ENCODE measurements at places on chromosomes 4 and X.

DNA sequence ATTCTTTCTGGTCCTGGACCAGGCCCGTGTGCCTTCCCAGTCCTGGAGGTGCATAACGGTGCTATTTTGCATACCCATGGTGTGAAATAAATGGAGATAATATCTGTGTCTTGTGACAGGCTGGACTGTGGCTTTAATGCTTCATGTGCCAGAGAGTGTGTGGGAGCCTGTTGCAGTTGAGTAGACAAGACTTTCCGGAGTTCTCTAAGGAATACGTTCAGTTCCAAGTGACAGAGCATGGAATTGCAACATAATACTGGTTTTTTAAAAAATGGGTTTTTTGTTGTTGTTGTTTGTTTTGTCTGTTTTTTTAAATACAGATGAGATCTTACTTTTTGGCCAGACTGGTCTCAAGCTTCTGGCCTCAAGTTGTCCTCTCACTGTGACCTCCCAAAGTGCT, 74.0 kb downstream of the HPRT1 start:
- DNase-seq = no peak

DNA sequence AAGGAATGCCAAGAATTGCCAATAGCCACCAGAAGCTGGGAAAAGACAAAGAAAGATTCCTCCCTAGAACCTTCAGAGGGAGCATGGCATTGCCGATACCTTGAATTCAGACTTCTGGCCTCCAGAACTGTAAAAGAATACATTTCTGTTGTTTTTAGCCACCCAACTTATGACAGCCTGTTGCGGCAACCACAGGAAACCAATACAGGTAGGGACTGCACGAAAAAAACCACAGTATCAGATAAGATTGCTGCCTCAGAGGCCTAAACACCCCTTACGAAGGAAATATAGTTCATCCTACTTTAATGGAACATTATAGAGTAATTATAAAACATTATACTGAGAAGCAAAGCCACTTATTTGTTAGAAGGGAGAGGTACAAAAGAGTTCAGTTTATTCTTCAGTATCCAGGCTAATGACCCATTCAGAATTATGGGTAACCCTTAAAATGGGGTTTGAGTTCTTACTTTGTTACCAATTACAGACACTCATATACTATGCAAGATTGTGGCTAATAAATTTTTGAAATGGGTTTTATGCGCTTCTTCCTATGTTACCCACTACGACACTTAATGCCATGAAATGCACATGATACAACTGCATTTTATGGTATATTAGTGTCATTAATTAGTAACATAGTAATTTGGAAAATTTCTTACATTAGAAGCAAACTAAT, 37.4 kb upstream of the SMIM10L2A start:
- no peak for DNase-seq

DNA sequence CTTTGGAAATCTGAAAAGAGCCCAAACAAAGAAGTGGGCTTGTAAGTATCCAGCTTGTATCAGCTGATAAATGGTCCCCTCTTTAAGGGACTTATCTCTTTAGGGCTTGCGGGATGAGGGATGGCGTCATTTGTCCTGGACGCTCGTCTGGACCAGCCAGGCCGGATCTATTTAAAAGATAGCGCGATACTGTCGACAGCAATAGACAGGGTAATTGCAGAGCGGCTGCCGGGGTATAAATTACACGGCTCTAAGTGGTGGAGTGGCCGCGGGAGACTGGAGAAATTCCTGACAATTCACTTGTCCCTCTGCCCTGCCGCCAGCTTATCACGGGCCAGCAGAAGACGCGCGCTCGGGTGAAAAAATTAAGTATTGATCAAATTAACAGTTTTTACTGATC, 90.7 kb downstream of the FAM53A start:
- no peak for DNase-seq

DNA sequence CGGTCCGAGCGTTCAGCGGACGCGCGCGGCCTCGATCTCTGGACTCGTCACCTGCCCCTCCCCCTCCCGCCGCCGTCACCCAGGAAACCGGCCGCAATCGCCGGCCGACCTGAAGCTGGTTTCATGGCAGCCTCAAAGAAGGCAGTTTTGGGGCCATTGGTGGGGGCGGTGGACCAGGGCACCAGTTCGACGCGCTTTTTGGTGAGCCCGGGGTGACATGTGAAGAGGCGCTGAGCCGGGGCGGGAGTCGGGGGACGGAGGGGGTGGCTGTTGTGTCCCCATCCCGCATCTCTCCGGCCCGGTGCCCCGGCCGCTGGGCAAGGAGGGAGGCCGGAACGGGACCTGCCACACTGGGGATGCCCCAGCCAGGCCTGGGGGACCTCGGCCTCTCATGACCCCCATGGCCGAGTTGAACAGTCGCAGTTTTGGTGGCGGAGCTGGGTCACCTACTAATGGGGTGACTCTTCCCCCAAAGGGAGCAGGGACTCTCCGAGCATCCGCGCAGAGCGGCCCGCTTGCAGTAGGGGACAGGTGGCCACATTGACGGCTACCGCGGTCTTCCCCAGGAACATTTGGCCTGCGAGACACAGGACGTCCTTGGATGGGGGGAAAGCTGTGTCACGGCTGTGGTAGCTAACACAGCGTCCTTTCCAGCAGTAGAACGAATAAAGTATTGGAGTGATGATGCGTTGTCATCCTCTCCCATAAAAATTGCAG, at the start of gene GK:
Gene GK (plus strand): TSS at position 9 of the 717 bp plus-strand sequence. CDS start 115 bp downstream, at position 124.
- peak; percentile 14 for DNase-seq

GRCh38 chrX:46325312-46325877, 219.8 kb downstream of the ZNF674 start:
- DNase-seq = peak; percentile 86

DNA sequence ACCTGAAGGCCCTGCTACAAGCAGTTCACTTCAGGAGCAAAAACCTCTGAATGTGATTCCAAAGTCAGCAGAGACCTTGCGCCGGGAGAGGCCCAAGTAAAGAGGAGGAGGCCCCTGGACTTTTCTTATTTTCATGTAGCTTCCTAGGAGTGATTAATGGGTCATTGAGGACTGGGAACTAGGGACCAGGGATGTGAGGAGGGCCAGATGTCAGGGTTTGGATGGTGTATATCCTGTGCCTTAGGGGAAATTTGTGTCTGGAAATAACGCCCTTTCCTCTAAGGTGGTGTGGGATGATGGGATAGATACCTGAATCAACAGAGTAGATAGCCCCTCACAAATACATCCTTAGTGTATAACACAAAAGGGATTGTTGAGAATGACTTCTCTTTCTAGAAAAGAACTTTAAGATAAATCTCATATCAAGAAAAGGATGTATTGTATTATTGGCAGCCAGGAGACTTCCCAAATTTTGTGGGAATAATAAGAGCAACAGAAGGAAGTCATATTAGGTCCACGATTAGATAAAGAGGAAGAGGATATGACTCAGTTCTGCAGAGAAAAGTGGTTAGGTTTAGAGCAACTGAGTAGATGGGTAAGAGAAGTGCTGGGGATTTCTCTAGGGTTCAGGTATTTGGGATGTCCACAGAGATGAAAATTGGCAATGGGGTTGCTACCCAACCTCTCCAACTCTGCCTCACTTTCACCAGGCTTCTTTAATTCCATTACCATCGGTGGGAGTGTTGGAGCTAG, 1.1 kb downstream of the ITGB1BP2 start:
- DNase-seq = no peak

GRCh38 chrX:11666164-11666563, 444 bp upstream of the ARHGAP6 start:
- DNase-seq = no peak

Data from MCF 10A (cell line).